Activated T-helper 1 cell treated with anti-CD3 and anti-CD28 coated beads, Interleukin-2, amount 50 U/mL, for 16 hours (primary cell): ENCODE measurements at places on chromosomes 4 and X.

DNA sequence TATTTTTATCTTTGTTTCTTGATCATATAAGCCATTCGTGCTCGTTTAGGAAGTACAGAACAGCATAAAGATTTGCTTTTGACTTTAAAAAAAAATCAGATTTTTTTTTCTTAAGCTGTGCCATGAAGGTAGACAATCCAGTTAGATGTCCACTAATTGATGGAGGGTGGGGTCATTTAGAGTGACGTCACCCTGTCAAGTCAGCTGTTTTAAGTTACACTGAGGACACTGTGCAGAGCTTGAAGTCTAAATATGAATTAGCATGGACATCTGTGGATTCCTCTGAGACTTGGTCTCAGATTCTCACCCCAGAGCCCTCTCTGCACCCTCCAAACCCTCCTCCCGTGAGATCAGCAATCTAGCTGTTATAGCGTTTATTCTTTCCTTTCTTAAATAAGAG, 63.9 kb downstream of the ENPP6 start:
- no peak for DNase-seq

GRCh38 chrX:40933706-40934425, 151.4 kb upstream of the USP9X start:
- DNase-seq, result no peak

DNA sequence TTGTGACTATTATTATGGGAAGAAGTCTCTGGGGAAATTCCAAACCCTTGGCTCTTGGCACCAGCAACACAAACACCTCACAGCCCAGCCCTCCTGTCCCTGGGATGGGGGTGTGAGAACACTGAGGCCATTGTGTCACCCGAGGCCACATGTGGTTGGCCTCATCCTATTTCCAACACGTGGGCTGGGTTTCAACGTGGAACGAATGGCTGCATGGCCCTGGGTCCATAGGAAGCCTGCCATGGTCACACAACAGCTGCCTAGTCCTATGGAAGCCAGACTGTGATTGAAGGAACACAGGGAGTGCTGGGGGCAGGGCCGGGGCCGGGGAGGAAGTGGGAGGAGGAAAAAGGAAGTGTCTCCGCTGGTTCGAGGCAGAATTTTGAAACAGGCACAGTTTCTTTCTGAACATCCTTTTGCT, 10.0 kb downstream of the CLCN4 start:
- no peak for DNase-seq

GRCh38 chrX:50071494-50071893, 129.3 kb downstream of the AKAP4 start:
- no peak for DNase-seq

- DNase-seq, result no peak
Observed at GRCh38 chr4:182866746-182867145, 50.4 kb downstream of the DCTD start.

DNA sequence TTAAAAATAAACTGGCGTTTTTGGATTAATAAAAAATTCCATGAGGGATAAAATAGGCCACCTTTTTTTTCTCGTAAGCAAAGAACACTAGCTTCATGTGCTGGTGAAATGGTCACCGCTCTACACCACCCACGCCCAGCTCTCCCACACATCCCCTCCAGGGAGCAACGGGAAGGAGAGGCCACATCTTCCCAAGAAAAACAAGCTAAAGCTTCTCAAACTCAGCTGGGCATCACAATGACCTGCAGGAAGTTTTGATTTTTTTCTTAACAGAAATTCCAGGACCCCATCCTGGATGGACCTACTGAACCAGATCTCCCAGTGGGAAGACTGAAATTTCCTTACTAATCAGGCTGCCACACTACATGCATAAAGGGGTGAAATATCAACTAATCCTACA, 9.8 kb downstream of the TSPAN5 start:
- DNase-seq, result no peak

DNA sequence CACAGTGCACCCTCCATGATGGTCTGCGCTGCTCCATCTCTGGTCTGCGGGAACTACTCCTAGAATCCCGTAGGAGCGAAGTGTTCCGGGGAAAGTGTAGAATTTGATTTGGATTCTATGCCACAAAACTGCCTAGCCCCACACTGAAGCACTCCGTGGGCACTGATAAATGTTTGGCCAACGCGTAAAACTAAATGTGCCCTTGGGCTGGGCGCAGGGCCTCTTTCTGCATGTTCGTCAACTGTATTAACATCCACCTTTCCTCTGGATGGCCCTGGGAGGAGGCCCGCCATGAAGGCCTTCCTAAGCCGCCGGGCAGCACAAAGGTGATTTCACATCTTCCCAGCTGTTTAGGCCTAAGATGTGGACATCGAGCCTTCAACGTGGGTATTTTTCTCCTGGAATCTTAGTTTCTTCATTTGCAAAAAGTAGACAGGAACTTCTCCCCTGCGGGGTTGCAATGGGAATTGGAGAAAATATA, 2.6 kb downstream of the MSX1 start:
- no peak for DNase-seq

DNA sequence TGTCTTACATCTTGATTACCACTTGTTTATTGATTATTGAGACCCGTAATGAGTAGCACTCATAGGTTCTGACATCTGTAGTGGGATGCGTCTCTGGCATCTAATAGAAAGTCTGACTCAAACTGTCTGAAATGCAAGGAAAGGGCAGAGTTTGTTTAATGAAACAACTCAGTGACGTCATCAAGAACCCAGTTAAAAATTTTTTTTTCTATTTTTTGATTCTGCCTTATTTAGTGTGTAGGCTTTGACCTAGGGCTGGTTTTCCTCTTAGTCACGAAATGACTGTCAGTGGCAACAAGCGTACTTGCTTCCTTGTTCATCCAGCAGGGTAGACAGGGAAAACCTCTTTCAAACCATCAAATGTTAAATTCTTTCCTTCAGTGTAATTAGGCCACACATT, 3.1 kb upstream of the CDKL5 start:
- DNase-seq, result no peak

DNA sequence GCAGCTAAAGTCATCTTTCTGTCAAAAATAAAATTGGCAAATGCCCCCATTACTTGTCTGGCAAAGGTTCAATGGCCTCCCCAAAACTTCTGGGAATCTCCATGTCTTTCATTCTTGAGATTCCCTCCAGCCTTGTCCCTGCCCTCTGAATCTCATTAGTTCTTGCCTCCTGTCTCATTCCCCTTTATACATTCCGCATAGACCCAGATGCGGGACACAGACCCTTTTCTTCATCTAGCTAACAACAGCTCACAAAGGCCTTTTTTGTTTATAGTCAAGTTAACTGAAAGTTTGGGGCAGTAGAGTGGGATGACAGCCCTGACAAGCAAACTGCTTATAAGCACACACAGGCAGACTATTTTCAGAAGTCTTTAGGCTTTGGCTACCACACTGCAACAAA, 306.1 kb upstream of the FAM241A start:
- DNase-seq, result no peak

DNA sequence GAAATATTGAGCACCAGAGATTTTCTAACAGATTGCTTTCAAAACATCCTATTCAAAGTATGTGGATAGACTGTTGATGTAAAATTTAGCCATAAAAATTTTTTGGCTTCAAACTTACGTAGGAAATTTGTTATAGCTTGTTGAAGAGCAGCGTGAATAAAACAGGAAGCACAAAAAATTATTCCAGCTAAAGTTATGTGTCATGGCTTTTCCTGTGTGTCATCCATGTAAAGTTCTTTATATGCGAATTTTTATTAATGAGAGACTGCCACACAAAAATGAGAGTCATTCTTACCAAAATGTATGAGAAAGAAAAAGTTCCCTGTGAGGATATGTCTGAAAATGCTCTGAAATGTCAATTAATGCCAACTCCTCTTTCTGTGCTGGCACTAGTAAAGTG, 19.5 kb downstream of the EPGN start:
- DNase-seq, result no peak

- no peak for DNase-seq
Observed at GRCh38 chrX:24214568-24214967, 65.0 kb downstream of the ZFX start.

DNA sequence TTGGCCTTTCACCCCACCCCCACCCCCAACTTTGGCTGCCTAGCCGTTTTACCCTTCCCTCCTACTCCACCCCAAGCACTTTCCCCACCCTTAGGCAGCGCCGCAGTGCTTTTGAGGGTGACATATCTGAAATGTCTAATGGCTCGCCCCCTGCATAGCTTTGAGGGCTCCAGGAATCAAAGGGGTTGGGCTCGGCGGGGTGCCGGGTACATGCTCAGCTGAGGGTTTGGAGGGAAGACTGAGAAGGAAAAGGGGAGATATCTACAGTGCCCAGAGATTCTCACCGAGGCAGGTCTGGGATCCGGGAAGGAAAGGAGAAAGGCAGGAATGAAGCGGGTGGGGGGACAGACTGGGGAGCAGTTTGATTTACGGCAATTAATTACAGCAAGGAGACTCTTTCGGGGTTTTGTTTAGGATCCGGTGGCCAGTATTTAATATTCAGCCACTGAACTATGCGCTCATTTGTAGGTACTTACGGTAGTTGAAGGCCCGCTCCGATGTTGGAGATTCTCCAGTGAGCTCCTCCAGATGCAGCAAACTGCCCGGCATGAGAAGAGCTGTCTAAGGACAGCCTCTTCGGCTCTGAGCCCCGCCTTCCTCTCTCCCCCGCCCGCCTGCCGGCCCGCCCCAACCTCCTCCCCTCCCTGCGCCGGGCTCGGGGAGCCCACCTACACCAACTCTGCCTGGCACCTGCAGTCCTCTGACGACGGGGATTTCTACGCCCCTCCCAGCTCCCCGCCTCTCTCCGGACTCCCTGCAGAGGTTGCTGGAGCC, at the start of gene IGSF1:
IGSF1 (minus strand) TSS at position 569 of the 774 bp plus-strand sequence. CDS start 2,632 bp downstream, outside the sequence.
- DNase-seq, result no peak

DNA sequence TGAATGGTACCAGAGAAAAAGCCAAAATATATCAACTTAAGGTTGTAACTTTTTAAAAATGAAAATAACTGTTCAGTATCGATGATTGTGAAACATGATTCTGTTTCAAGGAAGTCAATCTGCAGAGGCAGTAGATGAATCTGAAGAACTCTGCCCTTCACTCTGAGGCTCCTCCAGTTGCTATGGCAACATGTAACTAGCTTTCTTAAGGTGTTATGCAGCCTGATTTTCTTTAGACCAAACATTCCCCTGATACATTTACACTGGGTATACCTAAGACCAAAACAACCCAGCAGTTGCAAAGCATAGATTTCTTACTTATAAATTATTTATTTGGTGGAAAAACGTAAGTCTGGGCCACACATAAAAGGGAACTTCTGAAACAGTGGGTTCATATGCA, 133.6 kb upstream of the RASGEF1B start:
- no peak for DNase-seq

GRCh38 chr4:24794916-24795665, at the start of gene SOD3:
TSS of gene SOD3 (plus strand) at chr4:24795573. CDS start at chr4:24799522, 3,949 bp downstream.
- no peak for DNase-seq

DNA sequence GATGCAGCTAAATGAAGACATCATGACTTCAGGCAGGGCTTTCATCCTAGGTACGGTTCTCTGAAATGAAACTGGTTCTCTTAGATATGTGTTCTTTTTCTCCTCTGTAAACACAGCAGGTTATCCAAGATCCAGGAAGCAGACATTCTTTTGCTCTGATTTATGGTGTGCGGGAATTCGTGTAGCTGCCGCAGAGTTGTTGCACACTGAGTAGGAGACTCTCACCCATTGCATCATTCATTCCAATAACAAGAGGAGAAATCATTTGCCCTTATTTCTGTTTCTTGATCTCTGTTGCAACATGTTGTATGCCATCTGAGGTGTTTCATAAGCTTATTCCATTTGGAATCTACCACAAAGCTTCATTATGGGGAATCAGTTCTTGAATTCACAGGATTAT, 133.6 kb upstream of the VCX2 start:
- no peak for DNase-seq

DNA sequence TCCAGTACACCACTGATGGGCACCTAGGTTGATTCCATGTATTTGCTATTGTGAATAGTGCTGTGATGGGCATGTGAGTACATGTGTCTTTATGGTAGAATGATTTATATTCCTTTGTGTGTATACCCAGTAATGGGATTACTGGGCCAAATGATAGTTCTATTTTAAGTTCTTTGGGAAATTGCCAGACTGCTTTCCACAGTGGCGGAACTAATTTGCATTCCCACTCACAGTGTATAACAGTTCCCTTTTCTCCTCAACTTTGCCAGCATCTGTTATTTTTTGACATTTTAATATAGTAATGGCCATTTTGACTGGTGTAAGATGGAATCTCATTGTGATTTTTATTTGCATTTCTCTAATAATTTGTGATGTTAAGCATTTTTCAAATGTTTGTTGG, 25.9 kb downstream of the CC2D2A start:
- DNase-seq, result no peak

DNA sequence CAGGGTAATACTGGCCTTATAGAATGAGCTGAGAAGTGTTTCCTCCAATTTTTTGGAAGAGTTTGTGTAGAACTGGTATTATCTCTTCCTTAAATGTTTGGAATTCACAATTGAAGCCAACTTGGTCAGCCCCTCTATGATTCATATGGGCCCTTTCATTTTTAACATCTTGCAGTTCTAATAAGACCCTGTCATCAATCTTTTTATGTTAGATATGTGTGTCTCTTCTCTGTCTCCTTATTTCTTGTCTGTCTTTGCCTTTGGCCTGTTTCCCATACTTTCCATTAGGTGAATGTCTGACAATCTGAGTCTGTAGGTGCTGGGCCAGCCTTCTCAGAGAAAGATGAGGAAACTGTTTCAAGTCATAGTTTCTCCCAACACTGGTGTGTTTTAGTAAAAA, 88.7 kb downstream of the SLC16A2 start:
- no peak for DNase-seq

DNA sequence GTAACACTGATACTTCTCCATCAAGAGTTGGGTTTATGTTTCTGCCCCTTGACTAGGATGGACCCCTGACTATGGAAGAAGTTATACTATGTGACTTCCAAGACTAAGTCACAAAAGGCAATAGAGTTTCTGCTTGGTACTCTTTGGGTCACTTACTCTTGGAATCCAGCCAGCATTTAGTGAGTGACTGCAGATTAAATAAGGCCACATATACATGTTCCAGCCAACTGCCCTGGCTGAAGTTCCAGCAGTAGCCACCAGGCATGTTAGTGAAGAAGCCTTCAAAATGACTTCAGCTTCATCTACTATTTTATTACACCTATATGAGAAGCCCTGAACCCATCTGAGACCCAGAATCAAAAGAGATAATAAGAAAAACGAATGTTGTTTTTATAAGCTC, 524.0 kb downstream of the DMD start:
- DNase-seq, result no peak

GRCh38 chr4:159010100-159010499, 92.8 kb upstream of the RAPGEF2 start:
- no peak for DNase-seq

GRCh38 chrX:33129607-33130006, 81.7 kb downstream of the DMD start:
- no peak for DNase-seq

GRCh38 chr4:161496-162284, 37.4 kb downstream of the ZNF718 start:
- no peak for DNase-seq

DNA sequence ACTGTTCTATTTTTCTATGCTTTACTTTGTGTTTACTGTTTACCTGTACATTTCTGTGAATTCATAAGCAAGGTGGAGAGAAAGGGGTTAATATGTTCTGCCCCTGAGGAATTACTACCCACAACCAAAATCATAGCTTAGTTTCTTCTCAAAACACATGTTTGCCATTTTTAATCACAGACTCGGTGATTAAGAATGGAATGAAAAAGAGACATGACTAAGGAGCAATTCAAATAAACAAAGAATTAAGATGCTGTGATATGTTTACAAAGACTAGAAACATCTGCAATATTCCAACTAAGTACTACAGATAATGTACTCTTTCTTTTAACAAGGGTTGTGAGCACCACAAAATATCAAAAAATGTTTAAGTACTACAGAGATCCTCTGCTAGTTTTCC, 11.7 kb upstream of the FAT4 start:
- no peak for DNase-seq
